ENCODE measurements at places on chromosomes 5 and 9. TPM values are rescaled to one million over a fixed set of nuclear protein-coding genes. Genes with fewer than 3 reads are reported as not detected.

The CMYA5 gene
- total RNA-seq, result 1.7 TPM

The SOHLH1 gene
- not detected for total RNA-seq

DNA sequence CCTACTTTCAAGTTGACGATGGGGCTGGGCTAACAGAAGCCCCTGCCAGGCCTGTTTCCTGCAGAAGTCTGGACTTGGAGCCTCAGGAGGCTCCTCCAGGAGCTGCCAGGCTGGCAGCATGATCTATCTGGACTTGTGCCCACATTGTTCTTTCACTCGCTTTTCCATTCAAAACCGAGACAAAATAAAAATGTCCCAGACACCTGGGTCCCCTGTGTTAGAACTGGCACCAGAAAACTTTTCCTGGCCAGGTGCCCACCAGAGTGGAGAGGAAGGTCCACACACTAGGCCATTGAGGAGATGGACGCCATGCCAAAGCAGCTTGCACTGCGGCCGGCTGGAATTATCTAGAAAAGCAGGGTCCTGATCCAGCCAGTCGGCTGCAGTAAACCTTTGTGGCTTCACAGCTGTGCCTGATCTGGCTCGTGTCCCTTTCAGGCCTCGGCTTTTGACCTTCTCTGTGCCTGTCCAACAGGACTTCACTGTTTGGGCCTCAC is 78.2 kb downstream of the GCNT1 start:
- no peak for DNase-seq

DNA sequence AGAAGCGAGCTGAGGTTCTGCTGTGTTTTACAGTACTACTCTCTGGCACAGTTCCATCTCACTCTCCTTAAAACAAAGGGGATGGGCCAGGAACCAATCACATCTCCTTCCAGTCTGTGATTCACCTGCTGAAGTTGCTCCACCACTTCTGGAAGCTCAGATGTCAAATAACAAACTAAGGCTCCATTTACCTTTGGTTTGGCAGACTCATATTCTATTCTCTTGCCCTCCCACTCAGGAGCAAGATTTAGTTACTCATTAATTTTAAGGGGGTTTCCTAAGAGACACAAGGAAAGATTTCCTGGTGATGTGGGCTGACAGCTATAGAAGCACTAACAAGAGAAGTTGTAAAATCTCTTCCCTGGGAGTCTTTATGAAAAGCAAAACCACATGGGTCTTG is 37.8 kb upstream of the KIF2A start:
- DNase-seq, result no peak

DNA sequence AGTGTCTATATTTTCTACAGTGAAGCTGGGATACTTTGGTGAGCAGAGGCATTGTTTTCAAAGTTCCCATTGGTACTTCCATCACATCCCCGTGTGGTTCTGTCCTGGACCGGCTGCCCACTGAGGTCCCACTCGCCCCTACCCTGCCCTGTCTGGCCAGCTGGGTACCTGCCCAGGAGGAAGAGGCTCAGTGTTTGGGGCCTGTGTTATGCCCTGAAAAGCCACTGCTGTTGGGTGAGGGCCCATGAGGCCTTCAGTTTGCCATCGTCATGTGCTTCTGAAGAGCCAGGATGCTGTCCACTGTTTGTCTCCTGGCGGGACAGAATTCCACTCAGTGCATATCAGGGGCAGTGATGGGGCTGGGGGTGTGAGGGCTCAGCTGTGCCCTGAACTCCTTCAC is 2.6 kb upstream of the CEP72 start:
- DNase-seq, result no peak

The FSTL4 gene
- total RNA-seq, result under 0.01 TPM

DNA sequence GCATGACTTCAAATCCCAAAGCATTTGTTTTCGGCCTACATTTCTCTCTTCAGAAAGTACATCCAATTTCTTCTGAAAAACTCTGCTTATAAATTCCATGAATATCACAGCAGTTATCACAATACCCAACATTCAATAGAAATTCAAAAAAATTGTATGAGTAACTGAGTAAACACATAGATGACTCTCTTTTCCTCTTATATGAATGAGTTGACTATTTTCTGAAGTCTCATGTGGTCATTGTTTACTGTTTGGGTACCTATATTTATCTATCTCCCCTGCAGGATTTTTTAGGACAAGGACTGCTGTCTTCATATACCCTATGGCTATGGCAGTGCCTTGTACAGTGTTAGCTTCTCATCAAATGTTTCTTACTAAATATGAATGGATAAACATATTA is 157.1 kb downstream of the HTR1A start:
- no peak for DNase-seq

Data from fibroblast of villous mesenchyme (primary cell).